ENCODE measurements at places on chromosomes 4 and X. TPM values are rescaled to one million over a fixed set of nuclear protein-coding genes. Genes with fewer than 3 reads are reported as not detected.

RPS6KA6 gene
- total RNA-seq = 1.7 TPM

GRCh38 chrX:140949233-140949632 is 53.2 kb upstream of the SPANXB1 start:
- no peak for DNase-seq

- no peak for DNase-seq
Observed at GRCh38 chr4:175971388-175972179, 94.1 kb upstream of the WDR17 start.

PSAPL1 gene
- total RNA-seq = not detected

DNA sequence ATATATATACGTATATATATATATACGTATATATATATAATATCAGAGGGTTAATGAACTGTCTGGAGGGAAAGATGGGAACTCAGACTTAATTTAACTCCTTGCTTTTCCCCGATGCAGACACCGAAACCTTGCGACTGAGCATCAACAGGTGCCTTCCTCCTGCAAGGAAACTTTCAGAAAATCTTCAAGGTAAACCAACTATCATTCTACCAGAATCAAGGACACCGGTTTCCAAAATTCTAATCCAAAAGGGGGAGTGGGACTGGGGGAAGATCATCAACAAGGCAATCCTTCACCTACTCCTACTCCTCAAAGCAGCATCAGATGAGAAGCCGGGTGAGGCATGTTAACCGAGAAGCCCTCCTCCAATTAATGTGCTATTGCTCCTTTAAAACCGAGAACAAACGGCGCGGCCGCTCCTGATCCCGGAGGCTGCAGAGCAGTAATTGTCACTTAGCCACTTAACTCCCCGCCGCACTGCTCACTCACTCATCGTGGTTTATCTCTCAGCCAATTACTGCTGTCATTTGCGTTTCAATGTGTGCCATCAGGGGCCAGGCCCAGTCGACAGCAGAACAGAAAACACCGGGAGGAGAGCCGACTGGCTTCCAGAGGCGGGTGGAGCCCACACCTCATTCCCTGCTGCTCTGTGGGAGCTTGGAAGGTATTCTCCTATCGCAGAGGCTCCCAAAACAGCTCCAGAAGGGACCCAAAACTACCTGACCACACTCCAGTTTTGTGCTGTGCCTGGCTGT is 61.7 kb downstream of the MAML3 start:
- peak; percentile 17 for DNase-seq

- no peak for DNase-seq
Observed at GRCh38 chrX:107542500-107542899, 85.8 kb upstream of the PRPS1 start.

GRCh38 chr4:6123541-6123940 is 76.8 kb downstream of the JAKMIP1 start:
- no peak for DNase-seq

MAOB gene
- 49.5 TPM for total RNA-seq

GAGE12D gene
- not detected for total RNA-seq

ZNF711 gene
- total RNA-seq = 1.6 TPM

THAP6 gene
- 26.5 TPM for total RNA-seq

BEND4 gene
- total RNA-seq = 2.1 TPM

DNA sequence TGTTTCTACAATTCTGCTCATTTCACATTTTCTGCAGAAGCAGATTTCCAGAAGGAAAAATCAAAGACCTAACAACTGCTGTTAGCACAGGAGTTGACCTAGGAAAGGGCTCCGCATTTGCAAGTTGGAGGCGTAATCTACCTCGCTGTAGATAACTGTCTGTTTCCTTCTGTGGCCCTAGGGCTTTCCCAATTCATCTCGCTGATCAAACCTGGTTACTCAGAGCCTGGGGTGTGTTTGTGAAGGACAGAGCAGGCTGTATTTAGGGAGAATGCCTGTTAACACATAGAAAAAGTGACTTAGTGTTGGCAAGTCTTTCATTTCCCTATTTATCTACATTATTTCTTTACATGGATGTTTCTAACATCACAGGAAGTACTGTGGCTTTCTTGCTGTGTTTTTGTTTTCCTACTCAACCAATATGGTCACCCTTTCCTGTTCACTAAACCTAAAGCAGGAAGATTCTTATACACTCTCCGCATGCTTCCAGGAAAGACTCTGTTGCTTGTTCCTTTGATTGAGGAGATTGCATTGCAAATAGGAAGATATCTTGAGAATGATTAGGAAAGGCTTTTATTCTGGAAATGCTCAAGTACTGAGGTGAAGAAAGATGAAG is 40.5 kb downstream of the AGA start:
- no peak for DNase-seq

CTPS2 gene
- total RNA-seq = 16.5 TPM

DNA sequence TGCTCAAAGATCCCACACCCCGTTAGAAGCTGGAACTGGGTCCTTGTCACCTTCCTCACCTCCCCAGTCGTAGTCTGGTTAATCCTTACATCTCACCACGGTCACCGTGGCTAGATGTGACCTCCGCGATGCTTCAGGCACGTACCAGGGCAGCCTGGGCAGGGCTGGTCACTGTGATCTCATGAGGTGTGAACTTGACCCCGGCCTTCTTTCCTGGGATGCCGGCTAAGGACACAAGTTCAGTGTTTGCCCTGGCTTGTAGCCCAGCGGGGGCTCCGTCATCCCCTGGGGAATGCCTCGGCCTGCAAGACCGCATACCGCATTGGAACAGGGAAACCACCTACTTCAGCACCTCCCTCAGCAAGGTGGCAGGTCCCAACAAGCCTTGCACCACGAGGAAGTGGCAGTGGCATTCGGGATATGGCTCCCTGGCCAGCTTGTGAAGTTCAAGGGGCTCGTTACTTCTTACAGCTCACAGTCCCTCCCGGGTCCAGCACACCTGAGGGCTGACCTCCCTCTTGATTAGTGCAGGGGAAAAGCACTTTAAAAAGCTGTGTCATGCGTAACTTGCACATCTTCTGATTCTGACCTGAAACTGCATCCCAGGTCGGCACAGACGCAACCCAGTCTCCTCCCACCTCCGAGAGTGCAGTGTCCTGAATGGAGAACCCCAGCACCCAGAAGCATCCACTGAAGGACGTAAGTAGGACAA is 25.9 kb downstream of the NOP14 start:
- DNase-seq = peak; percentile 47

CT45A2 gene
- not detected for total RNA-seq

Measured in Peyer's patch (tissue), 4 donors.